ENCODE measurements at places on chromosomes 5 and 9. TPM values are rescaled to one million over a fixed set of nuclear protein-coding genes. Genes with fewer than 3 reads are reported as not detected.

SERINC5 gene
- total RNA-seq = 4.9 TPM

SLC25A2 gene
- not detected for total RNA-seq

UBAP2 gene
- total RNA-seq = 12.1 TPM

DBH gene
- total RNA-seq = not detected

NR4A3 gene
- under 0.01 TPM for total RNA-seq

ENHO gene
- not detected for total RNA-seq

TRIM36 gene
- not detected for total RNA-seq

CCNI2 gene
- total RNA-seq = not detected

ZBTB26 gene
- 2.5 TPM for total RNA-seq

CEL gene
- total RNA-seq = 0.36 TPM

MYOT gene
- not detected for total RNA-seq

SVEP1 gene
- 110 TPM for total RNA-seq

IL13 gene
- not detected for total RNA-seq

LCN2 gene
- not detected for total RNA-seq

BASP1 gene
- total RNA-seq = 118 TPM

BTNL8 gene
- total RNA-seq = not detected

ENTREP1 gene
- total RNA-seq = 0.81 TPM

PDE6A gene
- total RNA-seq = not detected

PCDHGA2 gene
- 5.8 TPM for total RNA-seq

PCDHB14 gene
- 0.54 TPM for total RNA-seq

DIPK1B gene
- total RNA-seq = 20.1 TPM

PKD2L2 gene
- total RNA-seq = not detected

MAMDC2 gene
- total RNA-seq = 8.7 TPM

All from cardiac atrium fibroblast (primary cell).